ENCODE measurements at places on chromosomes 1 and 21.

DNA sequence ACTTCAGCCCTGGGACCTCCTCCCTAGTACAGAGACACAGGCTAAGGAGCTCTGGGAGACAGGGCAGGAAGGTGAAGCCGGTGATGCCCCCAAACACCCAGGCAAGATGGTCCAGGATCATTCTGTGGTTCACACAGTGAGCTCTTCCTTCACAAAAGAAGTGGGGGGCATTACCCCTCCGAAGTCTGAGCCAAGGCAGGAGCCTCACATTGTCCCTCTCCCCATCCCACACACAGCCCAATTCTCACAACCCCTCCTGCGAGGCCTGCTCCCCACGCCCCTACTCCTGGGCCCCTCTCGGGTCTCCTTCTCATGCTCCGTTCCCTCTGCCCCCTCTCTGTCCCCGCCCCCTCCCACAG lies 10.7 kb downstream of the MEF2D start:
- DNase-seq: no peak

DNA sequence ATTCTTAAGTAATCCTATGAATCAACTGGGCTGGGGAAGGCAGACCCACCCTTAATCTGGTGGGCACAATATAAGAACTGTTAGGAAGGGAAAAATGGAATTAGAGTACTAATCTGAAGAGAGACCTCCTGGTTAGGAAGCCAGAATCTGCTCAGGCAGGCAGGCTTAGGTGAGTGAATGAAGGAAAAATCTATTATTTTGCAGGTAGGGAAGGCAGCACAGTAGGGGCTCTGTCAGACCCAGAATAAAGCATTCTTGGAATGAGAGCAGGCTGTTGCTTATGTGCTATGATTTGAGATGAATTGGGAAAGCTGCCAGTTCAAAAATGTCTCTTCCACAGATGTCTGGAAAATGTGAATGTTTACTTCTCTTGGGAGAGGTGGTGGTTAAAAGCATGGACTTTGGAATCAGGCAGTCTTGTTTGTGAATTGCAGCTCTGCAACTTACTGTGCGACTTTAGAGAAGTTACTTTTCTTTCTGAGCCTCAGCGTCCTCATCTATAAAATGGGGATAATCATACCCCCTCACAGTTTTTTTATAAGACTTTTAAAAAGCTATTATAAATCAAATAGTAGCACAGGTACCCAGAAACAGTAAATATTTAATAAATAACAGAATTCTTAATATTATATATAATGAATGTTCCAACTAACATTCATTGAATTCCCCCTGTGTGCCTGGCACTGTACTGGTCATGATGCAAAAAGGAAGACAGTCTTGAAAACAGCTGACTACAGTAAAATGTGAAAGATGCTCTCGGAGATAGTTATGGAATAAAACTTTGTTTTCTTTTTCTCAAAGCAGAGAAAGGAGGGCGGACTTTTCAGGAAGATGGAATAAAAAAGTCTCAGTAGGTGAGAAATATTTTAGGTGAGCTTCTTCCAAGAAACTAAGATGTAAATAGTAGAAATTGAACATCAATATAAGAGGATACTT lies 15.3 kb upstream of the ZNF644 start:
- DNase-seq: no peak

DNA sequence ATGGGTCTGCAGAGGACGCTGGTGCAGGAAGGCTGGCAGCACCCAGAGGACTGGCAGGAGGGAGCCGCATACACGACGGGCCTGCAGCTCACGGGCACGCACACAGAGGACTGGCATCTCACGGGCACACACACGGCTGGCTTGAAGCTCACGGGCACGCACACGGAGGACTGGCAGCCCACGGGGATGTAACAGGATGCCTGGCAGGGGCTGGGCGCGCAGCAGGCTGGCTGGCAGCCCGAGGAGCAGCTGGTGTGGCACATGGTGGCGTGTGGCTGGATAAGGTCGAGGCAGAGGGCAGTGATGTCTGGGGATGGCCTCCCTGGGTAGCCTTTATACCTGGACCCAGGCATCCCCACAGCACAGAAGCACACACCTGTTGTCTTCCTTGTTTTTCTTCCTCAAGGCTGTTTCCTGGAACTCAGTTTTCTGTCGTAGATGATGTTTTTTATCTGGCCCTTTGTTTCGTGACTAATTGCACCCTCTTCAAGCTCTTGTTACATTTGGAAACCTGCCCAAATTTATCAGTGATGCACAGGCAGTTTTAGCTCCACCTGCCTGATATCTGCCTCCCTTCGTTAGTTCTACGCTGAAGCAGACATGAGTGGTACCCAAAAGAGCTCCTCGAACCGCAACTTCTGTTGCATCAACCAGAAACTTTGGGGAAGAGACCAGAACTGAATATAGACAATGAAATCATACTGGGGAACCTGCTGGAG lies at the start of gene KRTAP12-1:
KRTAP12-1 (minus strand) TSS at position 303 of the 719 bp plus-strand sequence; CDS start at position 263, 40 bp downstream.
- DNase-seq: no peak

DNA sequence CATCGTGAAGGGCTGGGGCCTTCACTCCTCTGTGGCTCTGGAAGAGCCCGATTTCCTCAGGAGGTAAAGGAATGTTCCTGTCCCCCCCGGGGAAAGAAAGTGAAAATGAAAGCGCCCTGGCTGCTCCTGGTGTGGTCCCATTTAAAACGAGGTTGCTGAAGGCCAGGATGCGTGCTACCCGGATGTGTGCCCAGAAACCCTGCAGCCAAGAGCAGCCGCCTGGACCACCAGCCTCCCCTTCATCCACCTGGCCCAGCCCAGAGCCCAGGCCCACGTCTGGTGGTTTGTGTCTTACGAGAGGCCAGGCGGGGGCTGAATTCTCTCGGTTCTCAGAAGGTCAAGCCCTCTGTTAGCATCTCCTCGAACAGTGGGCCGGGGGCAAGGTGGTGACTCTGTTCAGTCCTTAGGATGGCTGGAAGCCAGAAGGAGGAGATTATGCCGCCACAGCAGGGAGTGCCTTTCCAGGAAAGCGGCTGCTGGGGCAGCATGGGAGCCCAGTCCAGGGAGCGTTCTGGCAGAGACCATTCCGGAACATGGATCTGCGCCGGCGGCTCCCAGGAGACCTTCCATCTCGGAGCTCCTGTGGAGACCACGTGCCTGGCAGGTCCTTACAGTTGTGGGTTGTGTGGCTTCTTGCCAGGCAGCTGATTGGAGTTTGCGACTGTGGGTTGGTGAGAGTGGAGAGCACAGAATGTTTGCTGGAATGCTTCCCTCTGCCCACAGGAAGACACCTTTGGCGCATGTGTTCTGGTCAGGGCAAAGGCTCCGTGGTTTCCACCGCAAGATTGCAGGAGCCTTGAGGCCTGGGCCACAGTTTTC lies 1.4 kb downstream of the GUK1 start:
- DNase-seq: peak; percentile 51

- no peak for DNase-seq
Measured at GRCh38 chr1:45568421-45568820, 15.4 kb upstream of the NASP start.

GRCh38 chr21:45022736-45023135 lies 51.6 kb upstream of the ADARB1 start:
- no peak for DNase-seq

DNA sequence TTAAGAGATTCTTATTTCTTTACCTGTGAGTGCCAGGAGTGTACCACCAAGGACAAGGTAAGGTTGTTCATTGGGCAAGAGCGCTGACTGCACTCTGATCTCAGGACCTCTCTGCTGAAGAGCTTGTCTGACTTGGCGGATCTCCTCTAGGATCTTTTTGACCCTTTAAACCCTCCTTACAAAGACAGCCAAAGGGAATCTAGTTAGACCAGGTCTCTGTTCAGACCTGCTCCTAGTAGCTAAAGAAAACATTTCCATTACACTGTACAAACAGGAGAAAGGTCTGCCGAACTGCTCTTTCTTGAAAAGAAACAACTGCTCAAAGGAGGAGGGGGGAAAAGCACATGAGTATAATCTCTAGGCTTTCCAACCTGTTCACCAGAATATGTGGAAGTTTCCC lies 49.3 kb downstream of the SMYD2 start:
- no peak for DNase-seq

DNA sequence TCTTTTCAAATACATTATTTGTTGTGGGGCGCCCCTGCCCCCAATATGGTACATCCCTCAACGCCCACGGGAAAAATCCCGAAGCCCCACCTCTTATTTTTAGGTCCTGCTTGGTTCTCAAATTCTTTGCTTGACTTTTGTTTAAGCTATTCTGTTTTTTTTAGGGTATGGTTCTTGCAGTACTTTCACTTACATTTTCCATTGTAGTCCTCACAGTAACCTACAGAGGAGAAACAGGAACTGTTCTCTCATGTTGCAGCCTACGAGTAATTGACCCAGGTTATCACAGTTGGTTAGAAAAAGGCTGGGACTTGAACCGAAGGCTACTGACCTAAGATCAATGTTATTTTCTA lies 697 bp upstream of the C21orf91 start:
- no peak for DNase-seq

GRCh38 chr1:999725-1000356 lies at the start of gene HES4:
HES4 (minus strand) TSS chr1:1000097; CDS start chr1:999973, 124 bp downstream.
- peak; percentile 60 for DNase-seq

- DNase-seq: no peak
Measured at GRCh38 chr1:64263335-64263734, 59.9 kb downstream of the UBE2U start.

DNA sequence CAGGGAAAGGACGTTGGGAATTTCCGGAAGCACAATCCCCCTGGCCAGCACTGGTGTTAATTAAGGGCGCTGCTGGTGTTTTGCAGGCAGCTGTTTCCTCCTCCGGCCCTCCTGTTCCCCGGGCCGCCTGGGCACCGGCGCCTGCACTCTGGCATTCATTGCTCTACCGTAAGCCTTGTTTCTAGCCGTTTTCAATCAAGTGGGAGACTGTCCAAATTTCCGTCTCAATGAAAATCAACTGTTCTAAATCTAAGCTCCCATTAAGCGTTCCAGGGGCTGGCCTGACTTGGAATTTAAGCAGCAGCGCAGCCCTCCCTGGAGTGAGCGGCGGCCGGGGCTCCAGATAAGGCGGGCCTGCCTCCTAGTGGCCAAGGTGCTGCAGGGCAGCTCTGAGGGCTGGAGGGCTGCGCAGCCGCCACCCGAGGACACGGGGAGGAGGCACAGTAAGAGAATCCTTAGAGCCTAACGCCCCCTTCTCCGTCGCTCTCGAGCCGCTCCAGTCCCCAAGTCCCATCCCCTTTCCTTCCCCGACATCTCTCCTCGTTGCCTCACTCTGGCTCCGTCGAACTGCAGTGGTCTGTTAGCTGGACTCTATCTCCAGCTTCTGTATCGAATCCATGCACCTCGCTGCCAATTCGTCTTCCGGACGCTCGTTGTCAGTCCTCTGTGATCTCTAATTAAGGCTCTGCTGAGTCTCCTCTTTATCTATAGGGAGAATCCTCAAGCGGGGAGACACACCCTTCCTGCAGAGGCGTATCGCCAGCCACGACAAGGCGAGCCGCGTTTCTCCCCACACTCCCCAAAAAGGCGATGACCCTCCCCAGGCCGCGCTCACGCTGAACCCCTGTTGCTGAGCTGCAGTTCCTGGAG lies 57.8 kb upstream of the LRRC8D start:
- DNase-seq: peak; percentile 55

DNA sequence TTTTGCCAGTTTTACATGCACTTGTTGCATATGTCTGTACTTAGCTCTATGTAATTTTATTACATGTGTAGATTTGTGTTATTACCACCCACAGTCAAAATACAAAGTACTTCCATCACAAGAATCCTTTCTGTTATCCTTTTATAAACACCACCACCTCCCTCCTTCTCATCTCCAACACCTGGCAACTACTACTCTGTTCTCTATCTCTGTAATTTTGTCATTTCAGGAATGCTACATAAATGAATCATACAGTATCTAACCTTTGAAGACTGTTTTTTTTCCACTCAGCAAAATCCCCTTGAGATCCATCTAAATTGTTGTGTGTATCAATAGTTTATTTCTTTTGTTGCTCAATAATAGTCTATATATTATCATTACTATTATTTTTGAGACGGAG lies 64.5 kb upstream of the COP1 start:
- DNase-seq: no peak

- no peak for DNase-seq
Measured at GRCh38 chr1:233233508-233234040, 62.0 kb downstream of the PCNX2 start.

GRCh38 chr1:94808669-94809068 lies 11.5 kb upstream of the SLC44A3 start:
- no peak for DNase-seq
